Activated T-cell treated with anti-CD3 and anti-CD28 coated beads for 1 hour (primary cell): ENCODE measurements at places on chromosomes 12 and 14.

DNA sequence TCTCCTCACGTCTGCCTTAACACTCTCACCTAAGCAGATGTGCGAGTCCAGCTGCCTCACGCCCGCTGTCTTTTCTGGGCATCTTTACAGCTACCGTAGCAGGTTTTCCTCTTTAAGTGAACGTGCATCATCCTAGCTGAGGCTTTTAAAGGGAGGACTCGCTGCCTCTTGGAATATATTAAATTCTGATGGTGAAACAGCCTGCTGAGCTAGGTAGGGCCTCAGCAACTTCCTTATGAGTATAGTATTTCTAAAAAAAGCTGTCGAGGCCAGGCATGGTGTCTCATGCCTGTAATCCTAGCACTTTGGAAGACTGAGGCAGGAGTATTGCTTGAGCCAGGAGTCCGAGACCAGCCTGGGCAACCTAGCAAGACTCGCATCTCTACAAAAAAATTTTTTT lies 32.2 kb downstream of the TESC start:
- DNase-seq = no peak

DNA sequence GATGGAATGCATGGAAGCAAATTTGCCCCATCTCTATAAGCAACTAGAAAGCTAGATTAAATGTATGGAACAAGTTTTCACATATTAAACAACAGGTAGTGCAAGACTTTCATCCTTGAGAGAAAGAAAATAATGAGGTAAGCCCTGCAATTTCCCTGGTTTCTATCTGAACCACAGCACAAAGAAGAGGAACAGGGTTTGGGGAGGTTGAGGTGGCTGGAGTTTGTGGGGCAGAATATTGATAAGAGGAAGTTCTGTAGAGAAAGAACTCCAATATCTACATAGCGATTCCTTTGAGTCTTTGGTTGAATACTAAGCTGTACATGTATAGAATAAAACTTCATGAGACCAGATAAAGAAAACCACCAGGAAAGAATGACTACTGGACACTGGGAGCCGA lies 96.3 kb upstream of the CCND2 start:
- no peak for DNase-seq

GRCh38 chr12:70604662-70605061 lies 32.6 kb downstream of the PTPRB start:
- DNase-seq = no peak

GRCh38 chr14:69473946-69474345 lies 10.6 kb upstream of the PLEKHD1 start:
- DNase-seq = no peak
